ENCODE measurements at places on chromosomes 3 and 15. TPM values are rescaled to one million over a fixed set of nuclear protein-coding genes. Genes with fewer than 3 reads are reported as not detected.

The PAK2 gene
- polyA plus RNA-seq: 88.6 TPM

The FBXW12 gene
- 0.73 TPM for polyA plus RNA-seq

The C3orf49 gene
- polyA plus RNA-seq: 1.00 TPM

The GCSAM gene
- 3.0 TPM for polyA plus RNA-seq

The TMEM207 gene
- 18.1 TPM for polyA plus RNA-seq

The VWA5B2 gene
- 2.2 TPM for polyA plus RNA-seq

The METTL6 gene
- 32.8 TPM for polyA plus RNA-seq

The RLBP1 gene
- polyA plus RNA-seq: not detected

The HTR3E gene
- not detected for polyA plus RNA-seq

The SELENOT gene
- 121 TPM for polyA plus RNA-seq

The SYNPR gene
- polyA plus RNA-seq: not detected

The MELTF gene
- 2.6 TPM for polyA plus RNA-seq

The ARHGAP31 gene
- polyA plus RNA-seq: 12.4 TPM

The GABRB3 gene
- polyA plus RNA-seq: 6.0 TPM

The MORC1 gene
- 0.57 TPM for polyA plus RNA-seq

The LHFPL4 gene
- 0.05 TPM for polyA plus RNA-seq

Data from left kidney (tissue), 8 donors.